ENCODE measurements at places on chromosomes 11 and 22. TPM values are rescaled to one million over a fixed set of nuclear protein-coding genes. Genes with fewer than 3 reads are reported as not detected.

Gene ZNF214
- total RNA-seq, result 2.9 TPM

Gene SCN3B
- not detected for total RNA-seq

GRCh38 chr22:25582946-25583345, 18.5 kb downstream of the GRK3 start:
- peak; percentile 28 for DNase-seq

- DNase-seq, result no peak
These were observed 43.6 kb downstream of the SYN3 start for GRCh38 chr22:33014621-33015020.

- no peak for DNase-seq
These were observed 93.8 kb upstream of the TOP3B start for GRCh38 chr22:22076361-22076760.

- peak; percentile 18 for DNase-seq
These were observed 81.0 kb downstream of the PRR5L start for GRCh38 chr11:36376888-36377758.

Gene GVQW3
- total RNA-seq, result 4.2 TPM

GRCh38 chr11:84471501-84471900, 1155.6 kb downstream of the DLG2 start:
- DNase-seq, result no peak

- no peak for DNase-seq
These were observed 25.5 kb downstream of the SLC5A12 start for GRCh38 chr11:26696330-26696729.

Gene LRP5
- total RNA-seq, result 8.3 TPM

Gene MGAT3
- total RNA-seq, result 0.27 TPM

- DNase-seq, result no peak
These were observed 77.7 kb downstream of the LINC01488 start for GRCh38 chr11:69559181-69559580.

- no peak for DNase-seq
These were observed 745.2 kb downstream of the BRD1 start for GRCh38 chr22:49082451-49082850.

Gene PGA5
- total RNA-seq, result not detected

DNA sequence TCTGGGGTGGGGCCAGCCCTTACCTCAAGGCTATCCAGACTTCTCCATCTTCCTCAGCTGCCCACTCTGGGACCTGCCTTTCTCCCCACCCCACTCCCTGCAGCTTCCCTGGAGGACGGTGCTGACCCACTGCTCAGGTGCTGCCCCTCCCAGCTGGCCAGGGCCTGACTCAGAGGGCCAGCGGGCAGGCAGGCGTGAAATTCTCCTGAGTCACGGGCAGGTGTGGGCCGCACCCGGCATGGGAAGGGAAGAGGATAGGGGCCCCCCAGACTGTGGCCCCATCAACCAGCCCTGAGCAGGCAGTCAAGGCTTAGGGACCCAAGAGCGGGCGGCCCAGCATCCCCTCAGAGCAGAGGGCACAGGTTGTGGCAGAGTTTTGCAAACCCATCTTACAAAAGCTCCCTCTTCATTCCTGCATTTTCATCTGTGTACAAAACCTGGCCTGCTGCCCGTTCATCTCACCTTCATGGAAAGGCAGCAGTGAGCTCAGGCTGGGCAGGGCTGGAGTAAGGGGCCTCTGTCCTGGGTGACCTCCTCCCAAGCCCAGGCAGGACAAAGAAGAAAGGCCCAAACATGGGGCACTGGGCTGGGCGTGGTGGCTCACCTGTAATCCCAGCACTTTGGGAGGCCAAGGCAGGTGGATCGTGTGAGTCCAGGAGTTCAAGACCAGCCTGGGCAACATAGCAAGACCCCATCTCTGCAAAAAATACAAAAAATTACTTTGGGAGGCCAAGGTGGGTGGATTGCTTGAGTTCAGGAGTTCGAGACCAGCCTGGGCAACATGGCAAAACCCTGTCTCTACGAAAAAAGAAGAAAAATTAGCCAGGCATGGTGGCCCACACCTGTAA, 6.1 kb downstream of the RHOD start:
- no peak for DNase-seq

Gene SPI1
- not detected for total RNA-seq

Gene RAG1
- 1.1 TPM for total RNA-seq

DNA sequence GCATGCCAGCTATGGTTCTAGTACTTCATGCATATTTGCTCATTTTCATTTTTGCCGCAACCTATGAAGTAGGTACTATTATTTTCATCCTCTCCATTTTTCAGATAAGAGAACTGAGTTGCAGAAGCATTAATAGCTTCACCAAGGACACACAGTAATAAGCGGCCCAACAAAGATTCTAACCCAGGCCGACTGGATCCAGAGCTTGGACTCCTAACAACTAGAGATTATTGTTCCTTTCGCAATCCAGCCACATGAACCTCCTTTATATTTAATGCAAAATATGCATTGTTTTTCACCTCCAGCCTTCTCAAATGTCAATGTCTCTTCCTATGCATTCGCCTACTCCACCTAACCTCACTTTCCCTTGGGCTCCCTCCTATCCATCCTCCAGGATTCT, 148.3 kb downstream of the CCDC34 start:
- no peak for DNase-seq

DNA sequence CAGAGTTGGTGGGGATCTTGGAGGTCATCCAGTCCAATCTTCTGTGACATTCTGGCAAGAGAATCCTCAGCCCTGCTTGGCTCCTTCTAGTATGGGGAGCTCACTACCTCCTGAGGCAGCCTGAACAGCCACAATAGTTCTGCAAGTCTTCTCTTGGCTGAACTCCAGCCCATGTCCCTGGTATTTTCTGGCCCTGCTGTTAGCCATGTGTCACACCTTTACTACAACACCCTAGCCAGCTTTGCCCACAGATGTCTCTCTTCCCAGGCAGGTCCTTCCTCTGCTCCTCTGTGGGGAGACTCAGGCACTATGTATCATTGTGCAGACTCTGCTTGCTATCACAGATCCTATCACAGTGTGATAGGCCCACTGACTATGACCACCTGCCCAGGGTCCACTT, 297.7 kb downstream of the CTTN start:
- no peak for DNase-seq

DNA sequence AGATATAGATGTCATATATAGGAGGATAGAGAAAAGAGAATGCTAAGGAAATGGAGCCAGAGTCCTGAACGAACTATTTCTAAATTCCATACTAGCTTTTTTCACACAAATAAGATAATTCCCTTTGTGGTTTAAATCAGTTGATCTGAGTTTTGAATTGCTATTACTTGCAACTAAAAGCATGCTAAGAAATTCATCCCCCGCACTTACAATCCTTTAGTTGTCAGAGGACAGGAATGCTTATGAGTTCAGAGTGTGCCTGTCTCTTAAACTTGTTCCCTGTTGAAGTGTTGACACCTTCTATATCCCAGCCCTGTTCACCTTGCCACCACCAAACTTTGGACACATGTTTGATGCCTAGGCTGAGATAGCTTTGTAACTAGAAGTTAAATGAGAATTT, 406.2 kb downstream of the METTL15 start:
- DNase-seq, result no peak

DNA sequence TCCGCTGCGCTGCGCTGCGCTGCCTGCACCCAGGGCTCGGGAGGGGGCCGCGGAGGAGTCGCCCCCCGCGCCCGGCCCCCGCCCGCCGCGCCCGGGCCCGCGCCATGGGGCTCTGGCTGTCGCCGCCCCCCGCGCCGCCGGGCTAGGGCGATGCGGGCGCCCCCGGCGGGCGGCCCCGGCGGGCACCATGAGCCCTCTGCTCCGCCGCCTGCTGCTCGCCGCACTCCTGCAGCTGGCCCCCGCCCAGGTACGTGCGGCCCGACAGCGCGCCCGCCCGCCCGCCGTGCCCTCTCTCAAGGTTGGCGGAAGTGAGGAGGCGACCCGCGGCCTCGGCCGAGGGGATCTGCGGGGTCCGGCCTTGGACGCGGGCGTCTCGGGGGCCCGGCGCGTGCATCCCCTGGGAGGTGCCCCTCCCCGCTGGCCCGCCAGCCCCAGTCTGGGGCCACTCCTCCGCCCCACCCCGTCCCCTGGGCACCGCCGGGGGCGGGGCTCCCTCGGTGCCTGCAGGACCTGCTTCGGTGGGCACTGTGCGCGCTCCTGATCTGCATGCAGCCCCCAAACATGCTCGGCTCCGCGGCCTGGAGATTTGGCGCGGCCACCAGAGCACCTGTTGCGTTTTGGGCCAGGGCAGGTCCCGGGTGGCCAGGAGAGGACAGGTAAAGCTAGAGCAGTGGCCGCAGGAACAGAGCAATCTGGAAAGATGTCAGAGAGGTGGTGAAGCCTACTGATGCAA, 429 bp downstream of the VEGFB start:
- DNase-seq, result no peak

Gene CRYBB3
- total RNA-seq, result not detected

DNA sequence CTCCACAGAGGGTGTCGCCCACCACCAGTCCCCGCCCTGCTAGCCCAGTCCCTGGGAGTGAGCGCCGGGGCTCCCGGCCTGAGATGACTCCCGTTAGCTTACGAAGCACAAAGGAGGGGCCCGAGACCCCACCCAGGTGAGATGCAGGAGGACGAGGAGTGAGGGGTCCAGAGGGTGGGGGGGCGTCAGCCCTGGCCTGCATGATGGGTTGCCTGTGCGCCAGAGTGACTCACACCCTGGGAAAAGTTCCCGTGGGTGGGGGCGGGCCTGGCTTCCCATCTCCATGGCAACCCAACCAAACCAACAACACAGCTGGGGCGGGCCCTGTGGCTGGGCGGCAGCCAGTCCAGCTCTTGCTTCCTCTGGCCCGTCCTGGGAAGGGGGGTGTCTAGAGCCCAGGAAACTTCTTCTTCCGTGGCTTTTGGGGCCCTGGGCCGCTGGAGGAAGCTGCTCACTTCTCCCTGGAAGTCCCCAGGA, 4.5 kb downstream of the GAS2L1 start:
- peak; percentile 96 for DNase-seq

DNA sequence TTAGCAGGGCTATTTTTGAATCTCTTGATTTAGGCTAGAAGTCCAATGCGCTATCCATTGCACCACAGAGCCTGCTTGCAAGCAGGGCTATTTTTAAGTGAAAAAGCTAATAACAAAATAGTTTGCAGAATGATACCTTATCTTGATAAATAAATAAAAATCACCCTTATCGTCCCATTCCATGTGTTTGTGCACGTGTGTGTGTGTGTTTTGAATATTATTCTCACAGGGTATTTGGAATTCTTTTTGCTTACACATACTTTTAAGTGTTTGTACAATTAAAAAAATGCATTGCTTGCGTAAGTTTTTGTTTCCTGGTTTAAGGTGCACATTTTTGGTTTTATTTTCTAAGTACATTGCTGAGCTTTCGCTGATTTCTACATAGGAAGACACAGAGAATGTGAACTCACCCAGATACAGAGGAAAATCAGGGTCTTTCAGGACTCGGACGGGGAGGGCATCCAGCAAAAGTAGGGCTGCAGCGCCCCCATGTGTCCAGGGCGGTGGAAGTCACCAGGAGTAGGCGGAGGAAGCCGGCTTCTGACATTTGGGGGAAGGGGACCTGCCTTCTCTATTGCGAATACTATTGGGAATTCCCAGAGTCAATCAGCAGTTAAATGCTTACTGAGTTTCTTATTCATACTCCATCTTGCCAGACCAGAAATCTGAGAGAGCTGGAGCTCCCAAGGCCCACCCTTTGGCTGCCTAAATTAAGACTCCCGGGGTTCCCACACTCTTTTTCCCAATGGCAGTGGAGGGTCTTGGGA, 27.3 kb downstream of the SLC1A2 start:
- peak; percentile 84 for DNase-seq

- DNase-seq, result no peak
These were observed 167.8 kb upstream of the POU2AF2 start for GRCh38 chr11:111077530-111078322.

DNA sequence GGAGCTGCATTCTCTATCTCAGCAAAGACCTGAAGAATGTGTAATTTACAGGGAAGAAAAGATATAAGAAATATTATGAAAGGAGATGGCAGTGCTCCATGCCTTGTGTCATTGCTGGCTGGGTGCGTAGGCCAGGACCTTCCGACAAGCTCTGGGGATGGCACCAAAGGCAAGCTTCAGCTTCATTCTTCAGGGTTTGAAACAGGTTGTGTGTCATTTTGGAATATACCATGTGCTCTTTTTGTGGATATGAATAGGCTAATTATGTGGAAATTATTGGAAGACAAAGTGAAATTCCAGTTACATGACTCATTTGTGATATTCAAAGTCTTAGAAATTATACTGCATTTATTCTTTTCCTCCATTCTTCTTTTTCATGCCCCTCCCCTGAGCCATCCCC, 5.7 kb upstream of the KIRREL3 start:
- DNase-seq, result peak; percentile 56
